Neural progenitor cell (in vitro differentiated cells): ENCODE measurements at places on chromosomes 5 and 9. TPM values are rescaled to one million over a fixed set of nuclear protein-coding genes. Genes with fewer than 3 reads are reported as not detected.
A peak's percentile ranks its signal among the peaks of the same experiment; 100 is the strongest.

DNA sequence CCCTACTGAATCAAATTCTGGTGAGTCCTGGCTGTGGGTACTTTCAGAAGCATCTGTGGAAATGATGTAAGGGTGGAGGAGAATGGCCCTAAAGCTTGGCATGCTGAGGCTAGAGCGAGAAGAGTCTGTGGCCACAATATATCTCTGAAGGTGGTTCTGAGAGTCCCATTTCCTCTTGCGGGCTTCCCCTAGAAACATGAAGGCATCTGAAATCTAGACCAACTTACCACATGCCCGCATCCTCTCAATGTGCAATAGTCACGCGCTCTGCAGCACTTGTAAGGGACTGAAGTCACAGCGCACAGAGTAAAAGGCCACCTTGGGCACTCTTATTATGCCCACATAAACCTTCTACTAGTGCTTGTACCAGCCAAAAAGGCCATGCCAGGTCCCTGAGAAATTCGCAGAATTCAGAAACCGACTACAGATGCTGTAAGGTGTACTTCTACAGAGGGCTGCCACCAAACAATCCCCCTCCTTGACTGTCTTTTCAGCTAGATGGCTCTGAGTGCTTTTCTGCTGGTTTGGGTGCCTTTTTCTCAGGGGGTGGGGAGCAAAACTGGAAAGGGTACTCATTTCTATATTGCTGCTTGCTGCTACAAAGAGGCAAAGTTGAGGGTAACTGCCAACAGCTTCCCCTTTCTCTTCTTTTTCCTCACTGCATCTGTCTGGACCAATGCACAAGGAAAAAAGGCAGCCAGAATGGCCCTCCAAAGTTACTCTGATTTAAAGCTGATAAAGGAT lies 107.3 kb downstream of the ZDHHC21 start:
- DNase-seq: no peak

- DNase-seq: no peak
Measured at GRCh38 chr9:137068539-137069507, 1.5 kb downstream of the SAPCD2 start.

GRCh38 chr5:122415030-122415800 lies 103.2 kb downstream of the SNCAIP start:
- peak; percentile 83 for DNase-seq

GRCh38 chr5:42950116-42950455 lies 90.0 kb downstream of the ANXA2R start:
- DNase-seq: no peak

DNA sequence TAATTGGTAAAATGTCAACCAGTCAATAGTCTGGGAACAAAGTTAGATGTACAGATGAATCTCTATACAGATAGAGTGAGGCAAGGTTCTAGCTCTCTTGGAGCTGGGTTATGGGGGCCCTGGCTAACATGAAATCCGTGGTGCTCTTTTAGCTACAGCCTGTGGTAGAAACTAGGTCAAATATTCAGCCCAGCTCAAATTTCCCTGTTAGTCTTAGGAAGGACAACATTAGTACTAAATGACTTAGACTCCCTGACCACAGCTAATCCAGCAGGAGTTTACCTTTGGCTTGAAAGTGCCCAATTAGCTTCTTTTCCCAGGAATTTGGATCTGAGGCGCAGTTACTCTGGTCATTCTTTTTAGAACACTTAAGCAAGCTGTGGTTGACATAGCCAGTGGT lies 170.5 kb downstream of the DMRTA1 start:
- DNase-seq: no peak

- DNase-seq: no peak
Measured at GRCh38 chr5:79202076-79202475, 33.9 kb upstream of the JMY start.

DNA sequence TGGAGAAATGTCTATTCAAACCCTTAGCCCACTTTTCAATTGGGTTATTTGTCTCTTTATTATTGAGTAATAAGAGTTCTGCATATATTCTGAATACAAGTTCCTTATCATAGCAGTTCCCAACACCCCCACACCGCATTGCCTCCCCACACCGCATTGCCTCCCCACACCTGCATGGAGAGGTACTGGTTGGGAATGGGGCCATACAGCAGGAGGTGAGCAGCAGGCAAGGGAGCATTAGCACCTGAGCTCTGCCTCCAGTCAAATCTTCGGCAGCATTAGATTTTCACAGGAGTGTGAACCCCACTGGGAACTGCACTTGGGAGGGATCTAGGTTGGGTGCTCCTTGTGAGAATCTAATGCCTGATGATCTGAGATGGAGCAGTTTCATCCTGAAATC lies 10.6 kb upstream of the SAP30L start:
- no peak for DNase-seq

- no peak for DNase-seq
Measured at GRCh38 chr5:95530416-95530815, 24.4 kb downstream of the SKIC3 start.

GRCh38 chr5:154884424-154884823 lies 26.0 kb downstream of the CNOT8 start:
- no peak for DNase-seq

DNA sequence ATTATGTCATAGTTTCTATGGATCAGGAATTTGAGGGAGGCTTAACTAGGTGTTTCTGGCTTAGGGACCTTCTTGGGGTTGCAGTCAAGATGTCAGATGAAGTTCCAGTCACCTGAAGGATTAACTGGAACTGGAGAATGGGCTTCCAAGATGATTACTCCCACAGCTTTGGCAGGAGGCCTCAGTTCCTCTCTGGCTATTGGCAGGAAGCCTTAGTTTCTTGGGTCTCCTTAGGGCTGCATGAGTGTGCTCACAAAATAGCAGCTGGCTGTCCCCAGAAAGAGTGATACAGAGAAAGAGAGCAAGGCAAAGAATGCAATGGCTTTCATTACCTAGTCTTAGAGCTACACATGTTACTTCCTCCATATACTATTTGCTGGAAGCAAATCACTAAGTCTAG lies 138.1 kb upstream of the TLE4 start:
- no peak for DNase-seq

DNA sequence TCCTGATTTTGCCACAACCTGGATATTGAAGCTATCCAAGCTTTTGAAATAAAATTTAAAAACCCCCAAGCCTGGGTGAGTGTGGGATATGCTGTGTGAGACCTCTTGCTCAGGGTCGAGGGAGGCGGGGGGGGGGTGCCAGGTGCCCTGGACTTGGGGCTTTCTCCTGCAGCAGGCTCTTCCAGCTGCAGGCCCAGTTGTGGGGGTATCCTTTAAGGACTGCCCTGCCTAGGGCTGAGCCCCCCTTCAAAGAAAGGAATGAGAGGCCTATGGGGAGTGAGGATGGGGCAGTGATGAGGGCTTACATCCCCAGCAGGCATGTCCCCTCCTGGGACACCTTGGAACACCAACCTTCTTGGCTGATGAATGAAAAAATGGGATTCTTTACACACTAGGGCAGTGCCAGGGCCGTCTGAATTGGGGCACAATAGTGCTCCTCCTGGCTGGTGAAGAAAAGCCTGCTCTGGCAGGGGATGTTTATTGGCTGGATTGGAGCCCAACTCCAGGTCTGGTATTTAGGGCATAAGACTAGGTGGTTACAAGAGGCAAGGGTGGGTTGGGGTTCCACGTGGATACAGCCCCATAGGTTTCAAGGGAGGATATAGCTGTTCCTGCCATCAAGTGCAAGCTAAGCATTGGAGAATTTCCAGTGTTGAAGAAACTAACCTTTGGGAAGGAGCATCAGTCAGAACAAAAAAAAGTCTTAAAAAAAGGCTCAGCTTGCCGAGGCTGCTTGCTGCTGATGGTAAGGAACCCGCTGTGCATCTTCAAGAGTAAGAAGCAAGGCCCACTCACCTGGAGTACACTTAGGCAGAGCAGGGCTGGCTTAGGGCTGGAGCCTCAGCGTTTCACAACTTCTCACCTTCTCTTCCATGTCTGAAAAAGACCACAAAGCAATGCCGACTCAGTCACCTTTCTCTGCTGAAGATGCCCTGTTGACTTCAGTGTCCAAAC lies 7.0 kb downstream of the HNRNPAB start:
- DNase-seq: no peak

DNA sequence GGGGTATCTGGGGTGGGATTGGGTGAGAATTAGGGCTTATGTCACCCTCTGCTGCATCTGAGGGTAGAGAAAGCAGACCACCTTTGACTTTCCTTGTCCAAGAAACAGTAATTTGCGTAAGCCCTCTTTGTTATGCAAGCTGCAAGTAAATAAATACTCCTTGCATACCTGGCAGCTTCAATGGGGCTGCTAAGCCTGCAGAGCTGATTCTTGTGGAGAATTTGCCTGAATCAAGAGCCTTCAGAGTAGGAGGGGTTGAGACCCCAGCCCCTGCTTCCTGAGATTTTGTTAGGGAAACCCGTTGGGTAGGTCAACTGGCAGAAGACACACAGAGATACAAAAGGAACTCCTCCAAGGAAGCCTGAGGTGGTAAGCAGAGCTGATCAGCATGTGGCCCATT lies 515.1 kb downstream of the DMAC1 start:
- peak; percentile 5 for DNase-seq

- no peak for DNase-seq
Measured at GRCh38 chr9:131262327-131263032, 13.8 kb downstream of the FAM78A start.

DNA sequence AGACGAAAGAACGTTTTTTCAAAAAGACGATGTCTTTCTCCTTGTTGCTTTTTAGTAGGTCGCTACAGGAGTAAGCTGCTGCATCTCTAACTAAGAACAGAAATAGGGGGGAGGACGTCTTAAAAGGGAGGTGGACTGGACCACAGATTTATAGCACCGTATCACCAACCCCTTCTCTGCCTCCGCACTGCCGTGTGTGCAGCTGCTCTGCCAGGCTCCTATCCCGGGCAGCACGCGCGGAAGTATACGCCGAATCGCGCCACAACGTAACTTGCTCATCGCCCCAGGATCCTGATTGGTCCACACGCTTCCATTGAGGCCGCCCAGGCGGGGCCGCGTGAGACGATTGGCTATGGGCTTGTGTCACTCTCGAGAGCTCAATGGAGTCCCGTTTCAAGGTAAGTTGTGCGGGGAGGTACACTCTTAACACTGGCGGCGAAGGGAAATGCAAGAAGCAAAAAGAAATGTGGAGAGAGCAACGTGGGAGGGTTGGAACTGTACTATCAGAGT lies at the start of gene ELAVL2:
Gene ELAVL2 (minus strand): TSS at position 121 of the 510 bp plus-strand sequence. CDS start 64,006 bp downstream, outside the sequence.
- DNase-seq: peak; percentile 99

- no peak for DNase-seq
Measured at GRCh38 chr9:127833555-127833954, 20.9 kb downstream of the ENG start.

- no peak for DNase-seq
Measured at GRCh38 chr9:136561779-136562178, 15.9 kb upstream of the NOTCH1 start.

DNA sequence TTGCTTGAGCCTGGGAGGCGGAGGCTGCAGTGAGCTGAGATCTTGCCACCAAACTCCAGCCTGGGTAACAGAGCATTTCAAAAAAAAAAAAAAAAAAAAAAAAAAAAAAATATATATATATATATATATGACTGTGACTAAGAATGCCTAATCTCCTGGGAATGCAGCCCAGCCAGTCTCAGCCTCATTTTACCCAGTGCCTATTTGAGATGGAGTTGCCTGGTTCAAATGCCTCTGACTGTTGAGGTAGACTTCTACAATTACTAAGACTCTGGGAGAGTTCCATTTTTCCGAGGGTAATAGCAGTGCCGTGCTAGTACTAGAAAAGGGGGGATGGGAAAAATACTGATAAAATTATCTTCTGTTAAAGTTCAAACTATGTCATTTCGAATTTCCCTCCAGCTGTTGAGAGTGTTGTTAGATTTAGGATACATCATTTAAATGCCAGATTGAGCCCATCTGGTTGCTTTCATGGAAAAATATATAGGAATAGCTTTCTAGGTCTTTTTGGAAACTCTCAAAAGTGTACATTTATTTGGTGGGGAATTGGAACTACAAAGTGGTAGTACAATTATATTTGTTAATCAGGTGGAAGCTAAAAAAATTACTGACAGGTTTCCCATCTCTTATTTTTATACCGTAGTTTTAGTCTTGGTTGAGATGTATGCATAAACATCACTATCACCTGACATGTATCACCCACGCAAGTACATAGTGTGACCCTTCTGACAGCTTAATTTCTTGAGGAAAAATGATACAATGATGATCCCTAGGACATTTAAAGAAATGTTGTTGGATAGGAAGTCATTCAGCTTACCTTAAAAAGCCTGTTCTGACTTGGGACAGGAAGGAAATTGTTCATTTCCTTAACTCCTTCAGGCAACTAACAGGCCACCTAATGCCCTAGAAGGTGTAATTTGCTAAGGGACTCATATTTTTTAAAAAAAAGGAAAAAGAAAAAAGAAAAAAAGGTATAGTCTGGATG lies 214.9 kb downstream of the ADAMTSL1 start:
- no peak for DNase-seq

DNA sequence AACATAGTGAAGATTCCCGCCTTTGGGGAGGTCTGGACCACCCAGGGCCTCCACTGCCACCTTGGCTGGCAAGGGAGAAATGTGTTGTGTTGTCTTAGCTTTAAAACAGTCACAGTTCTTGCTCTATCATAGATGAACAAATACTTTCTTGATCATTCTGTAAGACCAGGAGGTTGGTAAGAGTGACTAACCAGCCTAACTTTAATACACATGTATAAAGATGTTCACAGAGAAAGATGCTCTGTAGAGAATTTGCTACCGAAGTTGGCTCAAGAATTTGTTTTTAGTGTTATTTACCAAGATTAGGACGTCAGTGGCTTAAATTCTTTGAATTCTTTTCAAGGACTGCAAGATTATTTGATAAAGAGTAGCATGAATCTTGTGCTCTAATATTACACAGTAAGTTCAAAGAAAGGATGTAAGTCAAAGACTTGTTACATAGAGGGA lies 28.4 kb downstream of the GLRX start:
- no peak for DNase-seq

DNA sequence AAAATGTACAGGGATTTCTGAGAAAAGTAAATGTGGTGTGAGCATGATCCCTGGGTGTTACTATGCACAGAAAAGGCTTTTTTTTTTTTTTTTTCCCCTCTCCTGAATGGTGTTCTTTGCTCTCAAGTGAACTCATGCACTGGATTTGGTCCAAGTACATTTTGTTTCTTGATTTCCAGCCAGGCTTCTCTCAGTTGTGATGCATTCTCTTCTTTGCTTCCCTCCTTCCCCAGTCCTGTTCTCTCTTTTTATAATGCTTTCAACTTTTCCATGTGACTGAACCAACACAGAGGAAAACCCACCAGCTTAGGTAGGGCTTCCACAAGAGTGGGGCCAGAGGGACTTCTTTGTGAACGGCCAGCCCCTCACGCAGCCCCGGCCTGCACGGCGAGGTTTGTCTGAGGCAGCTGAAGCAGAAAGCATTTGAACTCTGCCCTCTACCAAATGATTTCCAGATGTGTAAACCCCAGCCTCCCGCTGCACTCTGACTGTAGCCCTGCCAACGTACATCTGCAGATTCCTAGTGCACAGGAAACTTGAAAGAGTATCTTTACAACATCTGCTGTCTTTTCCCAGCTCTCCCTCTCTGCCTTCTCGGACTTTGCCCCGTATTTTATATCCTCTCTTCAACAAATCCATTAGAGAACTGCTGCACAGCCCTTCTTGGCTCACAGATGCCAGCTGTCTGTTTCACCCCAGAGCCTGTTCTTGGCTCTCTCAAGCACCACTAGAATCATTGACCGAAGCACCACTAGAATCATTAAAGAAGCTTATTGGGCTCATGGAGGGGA lies 71.8 kb upstream of the CD180 start:
- peak; percentile 71 for DNase-seq

The IL33 gene
- not detected in 2 replicates for total RNA-seq

The BASP1 gene
- total RNA-seq: 158 and 215 TPM in 2 replicates

The EGR1 gene
- 25.1 and 31.3 TPM in 2 replicates for total RNA-seq

The P4HA2 gene
- 12.4 and 15.9 TPM in 2 replicates for total RNA-seq

The RPL35 gene
- total RNA-seq: 2,408 and 2,553 TPM in 2 replicates

The SPINK13 gene
- not detected in 2 replicates for total RNA-seq

The PTGES gene
- total RNA-seq: 2.3 and 2.9 TPM in 2 replicates
